ENCODE measurements at places on chromosomes 3 and 15. TPM values are rescaled to one million over a fixed set of nuclear protein-coding genes. Genes with fewer than 3 reads are reported as not detected.

DNA sequence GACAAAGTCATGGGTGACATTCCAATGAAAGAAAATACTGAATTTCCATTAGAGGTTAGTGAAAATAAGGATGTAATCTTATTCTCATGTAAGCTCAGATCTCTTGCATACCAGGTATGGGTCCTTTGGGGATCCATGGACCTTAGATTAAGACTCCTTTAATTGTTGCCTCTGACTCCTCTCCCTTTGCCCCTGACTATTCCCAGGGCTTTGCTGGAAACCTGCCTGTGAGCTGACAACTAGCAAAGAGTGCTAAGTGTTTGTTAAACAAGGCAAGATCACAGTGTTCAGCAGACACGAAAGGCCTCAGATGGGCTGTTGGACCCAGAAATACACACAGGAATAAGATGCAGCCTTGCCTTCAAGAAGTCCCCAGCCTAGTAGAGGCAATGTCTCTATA is 32.1 kb downstream of the ACKR2 start:
- no peaks in the 10 kb centered on the region for H3K27me3 ChIP-seq
- H3K4me3 ChIP-seq, result no peak overlapping the region
- no peak for DNase-seq
- H3K36me3 ChIP-seq, result no peaks in the 10 kb centered on the region
- no peak overlapping the region for H3K27ac ChIP-seq

- no peak overlapping the region for H3K27ac ChIP-seq
- H3K4me1 ChIP-seq, result peaks cover 3% of the 10 kb centered on the region
- no peaks in the 10 kb centered on the region for H3K36me3 ChIP-seq
- DNase-seq, result no peak
- no peaks in the 10 kb centered on the region for H3K27me3 ChIP-seq
- no peak overlapping the region for H3K4me3 ChIP-seq
Measured at GRCh38 chr15:60890375-60891230, 338.5 kb downstream of the RORA start.

The DTWD1 gene
- 37.8 TPM for total RNA-seq

The LRRC31 gene
- not detected for total RNA-seq

GRCh38 chr3:108818404-108818803 is 4.2 kb upstream of the TRAT1 start:
- no peaks in the 10 kb centered on the region for H3K36me3 ChIP-seq
- no peaks in the 10 kb centered on the region for H3K27me3 ChIP-seq
- H3K4me3 ChIP-seq, result no peak overlapping the region
- DNase-seq, result no peak

DNA sequence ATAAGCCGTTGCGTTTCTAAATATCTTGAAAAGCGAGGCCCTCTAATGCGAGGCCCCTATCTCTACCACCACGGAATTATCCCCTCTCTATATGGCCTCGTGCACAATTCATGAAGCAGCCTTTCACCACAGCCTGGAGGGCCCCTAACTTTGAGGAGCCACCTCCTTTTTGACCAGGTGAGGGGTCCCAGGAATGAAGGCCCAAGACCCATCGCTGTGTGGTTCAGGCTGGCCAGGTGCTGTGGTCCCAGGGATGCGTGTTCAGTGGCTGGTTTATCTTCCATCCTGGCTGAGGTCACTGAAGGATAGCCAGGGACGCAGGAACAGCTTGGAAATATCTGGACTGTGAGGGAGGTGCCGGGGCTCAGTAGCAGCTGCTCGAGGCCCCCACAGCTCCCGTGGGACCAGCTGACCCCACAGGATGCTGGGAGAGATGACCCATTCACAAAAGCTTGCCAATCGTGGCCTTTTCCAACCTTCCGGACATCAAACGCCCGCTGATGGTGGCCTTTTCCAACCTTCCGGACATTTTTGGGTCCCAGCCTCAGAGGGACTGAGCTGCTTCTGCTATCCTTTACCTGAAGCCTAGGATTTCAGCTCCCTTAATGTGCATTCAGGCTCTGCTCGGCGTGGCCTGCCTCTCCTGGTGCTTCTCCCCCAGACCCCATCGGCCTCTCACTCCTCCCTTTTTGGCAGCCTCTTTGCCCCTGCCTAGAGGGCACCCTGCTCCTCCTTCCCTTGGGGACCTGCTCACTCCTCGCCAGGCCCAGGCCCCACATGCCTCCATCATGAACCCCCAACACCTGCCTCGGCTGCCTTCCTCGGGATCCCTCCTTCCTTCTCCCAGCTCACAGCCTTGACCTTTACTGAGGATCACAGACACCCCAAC is 140.9 kb downstream of the CHSY1 start:
- no peaks in the 10 kb centered on the region for H3K27me3 ChIP-seq
- DNase-seq, result no peak
- H3K4me1 ChIP-seq, result peaks cover 21% of the 10 kb centered on the region
- no peaks in the 10 kb centered on the region for H3K36me3 ChIP-seq
- no peak overlapping the region for H3K27ac ChIP-seq
- H3K4me3 ChIP-seq, result no peak overlapping the region

- no peak overlapping the region for H3K27ac ChIP-seq
- H3K27me3 ChIP-seq, result no peaks in the 10 kb centered on the region
- H3K4me1 ChIP-seq, result no peaks in the 10 kb centered on the region
- no peak for DNase-seq
- no peak overlapping the region for H3K4me3 ChIP-seq
- H3K36me3 ChIP-seq, result peaks cover 23% of the 10 kb centered on the region
Measured at GRCh38 chr3:113065336-113065735, 74.6 kb downstream of the GTPBP8 start.

DNA sequence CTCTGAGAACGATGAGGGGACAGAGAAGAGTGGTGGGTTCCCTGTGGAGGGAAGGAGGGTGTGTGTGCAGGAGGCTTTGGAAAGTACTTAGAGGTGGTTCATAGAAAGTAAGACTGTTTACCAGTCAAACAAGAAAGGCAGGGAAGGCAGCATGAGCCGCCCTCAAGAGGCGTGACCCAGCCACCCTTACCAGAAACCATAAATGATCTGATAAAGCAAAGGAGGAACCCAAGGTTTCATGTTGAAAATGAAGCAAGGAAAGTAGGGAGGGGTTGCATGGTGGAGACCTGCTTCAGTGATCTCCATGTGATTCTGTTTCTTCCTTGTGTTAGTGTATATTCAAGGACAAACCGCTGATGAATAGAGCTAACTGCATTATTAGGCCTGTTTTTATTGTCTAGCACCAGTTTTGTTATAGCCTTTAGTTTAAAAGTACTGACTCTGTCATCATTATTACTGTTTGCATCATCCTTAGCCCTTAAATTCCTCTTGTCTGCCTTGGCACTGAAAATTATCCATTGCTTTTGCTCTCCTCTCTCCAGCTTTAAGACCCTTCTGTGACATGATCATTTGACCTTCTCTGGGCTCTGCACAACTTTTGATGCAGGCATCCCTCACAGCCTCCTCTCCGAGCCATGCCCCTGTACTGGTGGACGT is 96.1 kb downstream of the STAC start:
- no peak overlapping the region for H3K4me3 ChIP-seq
- no peak overlapping the region for H3K27ac ChIP-seq
- no peak for DNase-seq
- H3K4me1 ChIP-seq, result no peaks in the 10 kb centered on the region
- no peaks in the 10 kb centered on the region for H3K27me3 ChIP-seq
- H3K36me3 ChIP-seq, result peaks cover 2% of the 10 kb centered on the region

GRCh38 chr3:50118237-50118636 is 29.5 kb downstream of the RBM5 start:
- DNase-seq, result no peak
- peaks cover 17% of the 10 kb centered on the region for H3K4me1 ChIP-seq
- peaks cover 46% of the 10 kb centered on the region for H3K36me3 ChIP-seq
- H3K27me3 ChIP-seq, result no peaks in the 10 kb centered on the region
- H3K27ac ChIP-seq, result no peak overlapping the region

GRCh38 chr3:165614337-165614736 is 222.9 kb downstream of the BCHE start:
- no peak overlapping the region for H3K27ac ChIP-seq
- H3K4me1 ChIP-seq, result peaks cover 8% of the 10 kb centered on the region
- no peaks in the 10 kb centered on the region for H3K27me3 ChIP-seq
- no peaks in the 10 kb centered on the region for H3K36me3 ChIP-seq

- H3K27ac ChIP-seq, result no peak overlapping the region
- peaks cover 14% of the 10 kb centered on the region for H3K4me1 ChIP-seq
- no peak for DNase-seq
- no peak overlapping the region for H3K4me3 ChIP-seq
- H3K27me3 ChIP-seq, result no peaks in the 10 kb centered on the region
- peaks cover 6% of the 10 kb centered on the region for H3K36me3 ChIP-seq
Measured at GRCh38 chr3:72973786-72974185, 22.8 kb upstream of the PPP4R2 start.

DNA sequence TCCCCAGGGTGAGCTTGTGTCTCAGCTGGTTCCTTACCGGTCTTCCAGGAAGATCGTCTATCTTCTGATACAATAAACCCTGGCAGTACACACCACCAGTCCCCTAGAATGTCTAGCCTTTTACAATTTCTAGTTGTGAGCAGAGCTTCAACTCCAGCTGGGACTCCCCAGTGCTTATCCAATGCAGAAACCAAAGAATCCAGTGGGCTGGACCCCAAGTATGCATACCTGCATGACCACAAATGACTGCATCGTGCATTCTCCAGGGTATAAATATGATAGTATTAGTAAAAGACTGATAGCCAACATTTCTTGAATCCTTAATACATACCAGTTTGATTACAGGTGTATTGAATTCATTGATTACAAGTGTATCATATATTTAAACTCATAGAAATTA is 176.0 kb downstream of the SATB1 start:
- H3K36me3 ChIP-seq, result no peaks in the 10 kb centered on the region
- H3K27ac ChIP-seq, result no peak overlapping the region
- DNase-seq, result no peak

The LRRC34 gene
- total RNA-seq, result 5.3 TPM

- DNase-seq, result no peak
- no peak overlapping the region for H3K4me3 ChIP-seq
- H3K4me1 ChIP-seq, result no peaks in the 10 kb centered on the region
- no peaks in the 10 kb centered on the region for H3K36me3 ChIP-seq
- H3K27ac ChIP-seq, result no peak overlapping the region
Measured at GRCh38 chr15:94265982-94266381, 34.6 kb downstream of the MCTP2 start.

GRCh38 chr15:76338486-76339304 is 2.1 kb downstream of the ISL2 start:
- peaks cover 50% of the 10 kb centered on the region for H3K4me1 ChIP-seq
- peak overlapping the region; percentile 55 for H3K27ac ChIP-seq
- H3K36me3 ChIP-seq, result no peaks in the 10 kb centered on the region
- DNase-seq, result no peak
- H3K27me3 ChIP-seq, result peaks cover 93% of the 10 kb centered on the region

The DPPA4 gene
- total RNA-seq, result 87.7 TPM

The NPHP3 gene
- total RNA-seq, result 29.5 TPM

- H3K27ac ChIP-seq, result no peak overlapping the region
- DNase-seq, result no peak
- H3K4me3 ChIP-seq, result no peak overlapping the region
- no peaks in the 10 kb centered on the region for H3K36me3 ChIP-seq
- H3K4me1 ChIP-seq, result no peaks in the 10 kb centered on the region
- peaks cover 34% of the 10 kb centered on the region for H3K27me3 ChIP-seq
Measured at GRCh38 chr15:73437543-73438109, 5.3 kb upstream of the REC114 start.

The CRYGS gene
- 4.4 TPM for total RNA-seq

GRCh38 chr15:94791510-94791909 is 560.1 kb downstream of the MCTP2 start:
- H3K27ac ChIP-seq, result no peak overlapping the region
- no peaks in the 10 kb centered on the region for H3K27me3 ChIP-seq
- H3K4me3 ChIP-seq, result no peak overlapping the region
- H3K36me3 ChIP-seq, result no peaks in the 10 kb centered on the region

GRCh38 chr3:25114532-25114931 is 313.5 kb upstream of the RARB start:
- no peak for DNase-seq
- H3K4me3 ChIP-seq, result no peak overlapping the region
- no peaks in the 10 kb centered on the region for H3K27me3 ChIP-seq
- H3K27ac ChIP-seq, result no peak overlapping the region
- H3K4me1 ChIP-seq, result peaks cover 29% of the 10 kb centered on the region

DNA sequence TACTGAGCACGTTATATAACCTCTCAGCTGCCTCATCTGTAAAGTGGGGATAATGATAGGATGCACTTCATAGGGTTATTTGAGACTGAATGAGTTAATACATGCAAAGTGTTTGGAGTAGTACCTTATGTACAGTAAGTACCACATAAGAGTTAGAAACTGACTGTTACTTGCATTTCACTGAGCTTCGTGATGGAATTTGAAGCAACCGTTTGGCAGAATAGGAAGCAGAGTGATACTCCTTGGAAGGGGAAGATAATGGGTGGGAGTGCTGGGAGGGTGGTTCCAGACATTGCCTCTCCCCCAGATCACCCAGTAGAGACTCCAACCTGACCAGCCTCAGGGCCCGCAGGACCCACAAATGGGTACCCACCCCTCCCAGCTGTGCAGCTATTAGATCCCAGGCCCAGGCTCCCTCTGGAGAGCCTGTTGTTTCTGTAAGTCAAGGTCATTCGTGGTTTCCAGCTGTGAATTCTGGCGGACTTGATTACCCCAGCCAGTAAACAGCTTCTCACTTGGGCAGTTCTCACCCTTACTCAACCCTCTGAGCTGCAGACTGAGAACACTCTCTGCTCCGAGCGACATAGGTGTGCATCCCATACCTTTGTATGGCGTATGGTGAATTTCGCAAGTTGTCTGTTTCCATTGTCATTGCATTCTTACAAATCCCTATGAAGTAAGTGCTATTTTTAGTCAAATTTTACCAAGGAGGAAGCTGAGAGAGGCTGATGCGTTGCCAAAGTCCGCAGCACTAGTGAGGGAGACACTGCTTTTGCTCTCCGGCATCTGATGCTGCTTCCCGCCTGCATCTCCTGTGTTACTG is 11.1 kb downstream of the ALPK3 start:
- H3K4me1 ChIP-seq, result peaks cover 31% of the 10 kb centered on the region
- peaks cover 11% of the 10 kb centered on the region for H3K36me3 ChIP-seq
- no peaks in the 10 kb centered on the region for H3K27me3 ChIP-seq
- no peak for DNase-seq

- H3K27ac ChIP-seq, result peak overlapping the region; percentile 5
- DNase-seq, result no peak
- H3K4me3 ChIP-seq, result peak overlapping the region; percentile 82
- H3K4me1 ChIP-seq, result peaks cover 25% of the 10 kb centered on the region
Measured at GRCh38 chr3:173584093-173584837, 186.7 kb downstream of the NLGN1 start.

DNA sequence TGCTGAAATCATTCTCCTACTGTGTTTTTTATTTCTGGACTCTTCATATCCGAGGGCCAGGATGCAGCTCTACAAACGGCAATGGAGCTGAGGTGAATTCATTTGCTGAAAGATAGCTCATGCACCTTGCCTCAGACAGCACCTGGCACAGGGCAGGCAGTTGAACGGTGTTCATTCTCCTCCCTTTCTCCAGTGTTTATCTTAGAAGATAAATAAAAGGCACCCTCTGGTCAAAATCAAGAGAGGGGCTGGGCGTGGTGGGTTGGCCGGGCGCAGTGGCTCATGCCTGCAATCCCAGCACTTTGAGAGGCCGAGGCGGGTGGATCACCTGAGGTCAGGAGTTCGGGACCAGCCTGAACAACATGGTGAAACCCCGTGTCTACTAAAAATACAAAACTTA is 79.3 kb upstream of the LMOD3 start:
- peak overlapping the region; percentile 30 for H3K4me3 ChIP-seq
- peaks cover 16% of the 10 kb centered on the region for H3K36me3 ChIP-seq
- peaks cover 63% of the 10 kb centered on the region for H3K4me1 ChIP-seq

The CXCR6 gene
- total RNA-seq, result not detected
